ENCODE measurements at places on chromosomes 4 and X.

DNA sequence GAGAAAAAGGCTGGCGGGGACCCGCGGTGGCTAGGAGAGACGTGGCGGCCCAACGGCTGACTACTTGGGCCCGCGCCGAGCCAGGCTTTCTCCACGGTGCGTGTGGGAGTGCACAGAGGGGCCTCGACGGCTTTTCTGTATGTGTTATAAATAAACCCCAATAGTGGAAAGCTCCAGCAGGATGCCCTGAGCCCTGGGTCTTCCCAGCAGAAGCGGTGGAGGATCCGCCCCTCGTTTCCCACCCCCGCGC lies 268 bp upstream of the PRRG1 start:
- no peak for DNase-seq

DNA sequence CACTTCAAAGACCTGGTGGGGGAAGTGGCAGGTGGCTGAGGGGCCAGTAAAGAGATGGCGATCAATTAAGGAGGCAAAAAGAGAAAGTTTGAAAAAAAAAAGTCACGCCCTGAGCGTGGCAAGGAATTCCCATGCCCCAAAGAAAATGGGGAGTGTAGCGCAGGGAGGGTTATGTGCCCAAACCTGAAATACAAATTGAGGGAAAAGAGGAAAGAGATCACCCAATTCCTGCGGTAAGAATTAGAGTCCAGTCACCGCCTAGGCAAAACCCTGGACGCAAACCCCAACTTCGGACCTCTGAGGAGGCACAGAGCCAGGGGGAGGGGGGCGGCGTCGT lies 595 bp downstream of the ENOX2 start:
- no peak for DNase-seq

DNA sequence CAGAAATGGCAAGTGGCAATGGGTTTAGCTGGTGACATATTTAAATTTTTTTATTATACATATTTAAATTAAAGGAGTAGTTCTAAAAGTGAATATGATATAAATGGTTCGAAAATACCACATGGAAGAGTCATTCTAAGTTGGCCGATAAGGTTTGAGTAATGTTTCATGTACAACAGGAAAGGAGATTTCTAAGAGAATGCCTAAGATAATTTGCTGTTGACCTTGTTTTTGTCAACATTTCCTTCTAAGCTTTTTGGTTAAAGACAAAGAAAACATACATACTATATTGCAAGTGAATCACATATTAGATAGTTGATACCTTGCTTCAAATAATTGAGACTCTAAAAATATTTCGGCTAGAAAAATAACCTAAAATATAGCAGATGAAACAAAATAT lies 526.6 kb upstream of the SLIT2 start:
- no peak for DNase-seq

DNA sequence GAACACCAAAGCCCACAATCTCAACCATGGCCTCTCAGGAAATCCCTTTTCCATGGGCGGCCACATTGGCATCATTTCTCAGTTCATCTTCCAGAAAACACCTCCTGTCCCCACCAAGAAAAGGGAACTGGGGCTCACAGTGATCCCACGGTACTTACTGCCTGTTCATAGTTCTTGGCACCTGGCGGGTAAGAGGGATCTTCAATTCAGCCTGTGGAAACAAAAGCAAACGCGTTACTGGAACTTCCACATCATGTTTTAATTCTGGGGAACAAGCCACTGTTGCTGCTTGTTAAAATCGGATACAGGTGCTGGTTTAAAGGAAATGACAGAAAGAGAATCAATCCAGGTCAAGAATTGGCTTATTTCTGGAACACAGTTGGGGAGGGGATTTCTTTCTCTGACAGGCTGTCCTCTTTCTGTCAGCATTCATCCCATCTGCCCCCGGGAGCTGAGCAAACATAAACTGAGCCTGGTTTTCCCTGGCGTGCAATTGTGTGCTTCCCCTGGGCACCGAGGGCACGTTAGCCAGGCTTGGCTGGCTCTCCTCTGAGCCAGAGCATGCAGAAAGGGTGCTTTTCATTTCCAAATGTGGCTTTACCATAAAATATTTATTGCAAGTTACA lies 16.8 kb downstream of the CLNK start:
- no peak for DNase-seq

GRCh38 chrX:11509786-11510185 lies 155.9 kb downstream of the ARHGAP6 start:
- DNase-seq, result no peak

DNA sequence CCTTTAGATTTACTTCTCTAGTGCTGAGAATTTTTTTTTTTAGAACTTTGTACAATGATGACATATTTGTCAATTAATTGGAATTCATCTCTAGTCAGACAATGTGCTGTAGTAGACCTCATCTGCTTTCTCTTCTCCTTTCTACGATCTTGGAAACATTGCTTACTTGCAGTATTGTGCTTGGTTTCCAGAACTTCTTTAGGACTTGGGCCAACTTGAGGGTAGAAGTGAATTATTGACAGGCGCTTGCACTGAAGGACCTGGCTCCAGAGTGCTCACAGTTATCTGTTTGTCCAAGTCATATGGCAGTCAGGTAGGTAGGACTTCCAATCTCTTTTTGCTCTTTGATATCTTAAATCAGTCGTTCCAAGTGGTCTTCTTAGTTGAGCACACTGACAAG lies 39.6 kb downstream of the FNIP2 start:
- no peak for DNase-seq
